ENCODE measurements at places on chromosomes 2 and 18.

DNA sequence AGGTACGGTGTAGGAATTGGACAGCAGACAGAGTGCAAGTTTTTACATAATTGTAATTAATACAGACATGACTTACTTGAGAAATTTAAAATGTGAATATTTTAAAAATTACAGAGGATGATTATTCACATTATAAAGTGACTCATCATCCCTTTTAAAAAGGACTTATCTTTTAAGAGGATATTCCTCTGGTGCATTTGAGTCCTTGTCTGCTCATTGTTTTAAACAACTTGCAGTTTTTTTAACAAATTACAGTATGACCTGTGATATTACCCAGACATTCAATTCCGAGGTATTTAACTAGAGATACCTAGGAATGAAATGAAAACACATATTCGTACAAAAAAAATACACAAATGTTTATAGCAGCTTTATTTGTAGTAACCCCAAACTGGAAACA is 38.0 kb downstream of the SPTBN1 start:
- H3K36me3 ChIP-seq: no peaks in the 10 kb centered on the region
- H3K4me1 ChIP-seq: peaks cover 8% of the 10 kb centered on the region
- no peak for DNase-seq
- no peak overlapping the region for H3K4me3 ChIP-seq
- no peak overlapping the region for H3K27ac ChIP-seq

DNA sequence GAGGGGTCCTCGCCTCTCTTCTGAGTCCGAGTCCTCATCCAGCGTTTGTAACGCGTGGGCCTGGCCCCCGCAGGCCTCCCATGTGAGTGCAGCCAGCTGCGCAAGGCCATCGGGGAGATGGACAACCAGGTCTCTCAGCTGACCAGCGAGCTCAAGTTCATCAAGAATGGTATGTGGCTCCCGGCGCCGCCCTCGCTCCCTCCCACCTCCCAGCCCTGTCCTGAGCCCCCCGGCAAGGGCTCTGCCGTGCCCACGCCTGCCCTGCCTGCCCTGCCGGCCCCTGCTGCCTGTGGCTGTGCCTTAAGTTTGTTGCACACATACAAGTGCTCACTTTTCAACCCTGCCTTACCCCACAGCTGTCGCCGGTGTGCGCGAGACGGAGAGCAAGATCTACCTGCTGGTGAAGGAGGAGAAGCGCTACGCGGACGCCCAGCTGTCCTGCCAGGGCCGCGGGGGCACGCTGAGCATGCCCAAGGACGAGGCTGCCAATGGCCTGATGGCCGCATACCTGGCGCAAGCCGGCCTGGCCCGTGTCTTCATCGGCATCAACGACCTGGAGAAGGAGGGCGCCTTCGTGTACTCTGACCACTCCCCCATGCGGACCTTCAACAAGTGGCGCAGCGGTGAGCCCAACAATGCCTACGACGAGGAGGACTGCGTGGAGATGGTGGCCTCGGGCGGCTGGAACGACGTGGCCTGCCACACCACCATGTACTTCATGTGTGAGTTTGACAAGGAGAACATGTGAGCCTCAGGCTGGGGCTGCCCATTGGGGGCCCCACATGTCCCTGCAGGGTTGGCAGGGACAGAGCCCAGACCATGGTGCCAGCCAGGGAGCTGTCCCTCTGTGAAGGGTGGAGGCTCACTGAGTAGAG is 14.4 kb upstream of the ALLC start:
- H3K4me1 ChIP-seq: no peaks in the 10 kb centered on the region
- no peaks in the 10 kb centered on the region for H3K27me3 ChIP-seq

DNA sequence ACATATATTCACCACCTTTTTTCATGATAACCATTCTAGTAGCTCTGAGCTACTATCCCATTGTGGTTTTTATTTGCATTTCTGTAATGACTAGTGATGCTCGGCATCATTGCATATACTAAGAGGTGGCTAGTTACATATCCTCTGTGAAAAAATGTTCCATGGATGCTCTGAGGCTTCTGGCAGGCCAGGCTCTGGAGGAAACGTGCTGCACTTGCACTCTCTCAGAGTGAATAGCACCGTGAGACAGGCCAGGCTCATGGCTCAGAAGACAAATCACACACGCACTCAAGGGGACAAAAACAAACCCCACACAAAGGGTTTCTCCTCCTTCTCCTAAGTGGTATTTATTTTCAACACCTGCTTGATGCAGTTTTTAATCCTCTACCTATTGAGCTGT is 1085.3 kb upstream of the CNTNAP5 start:
- H3K27ac ChIP-seq: no peak overlapping the region
- no peaks in the 10 kb centered on the region for H3K4me1 ChIP-seq
- H3K4me3 ChIP-seq: no peak overlapping the region
- no peak for DNase-seq
- H3K36me3 ChIP-seq: no peaks in the 10 kb centered on the region

DNA sequence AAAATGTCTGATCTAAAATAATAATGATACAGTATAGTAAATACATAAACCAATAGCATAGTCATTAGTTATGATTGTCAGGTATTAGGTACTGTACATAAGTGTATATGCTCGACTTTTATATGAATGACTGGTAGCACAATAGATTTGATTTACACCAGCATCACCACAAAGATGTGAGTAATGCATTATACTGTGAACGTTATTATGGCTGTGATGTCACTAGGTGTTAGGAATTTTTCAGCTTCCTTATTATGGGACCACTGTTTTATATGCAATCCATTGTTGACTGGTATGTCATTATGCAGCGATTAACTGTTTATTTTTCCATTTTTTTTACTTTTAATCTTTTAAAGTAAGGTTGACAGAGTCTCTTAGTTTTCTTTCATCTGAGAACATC is 23.7 kb downstream of the ATP9B start:
- no peaks in the 10 kb centered on the region for H3K4me1 ChIP-seq
- DNase-seq: no peak
- H3K27me3 ChIP-seq: no peaks in the 10 kb centered on the region
- H3K4me3 ChIP-seq: no peak overlapping the region
- H3K27ac ChIP-seq: no peak overlapping the region

- H3K36me3 ChIP-seq: no peaks in the 10 kb centered on the region
- H3K4me3 ChIP-seq: no peak overlapping the region
- no peak overlapping the region for H3K27ac ChIP-seq
- no peak for DNase-seq
These were observed 3.0 kb upstream of the CEP68 start for GRCh38 chr2:65053199-65053598.

DNA sequence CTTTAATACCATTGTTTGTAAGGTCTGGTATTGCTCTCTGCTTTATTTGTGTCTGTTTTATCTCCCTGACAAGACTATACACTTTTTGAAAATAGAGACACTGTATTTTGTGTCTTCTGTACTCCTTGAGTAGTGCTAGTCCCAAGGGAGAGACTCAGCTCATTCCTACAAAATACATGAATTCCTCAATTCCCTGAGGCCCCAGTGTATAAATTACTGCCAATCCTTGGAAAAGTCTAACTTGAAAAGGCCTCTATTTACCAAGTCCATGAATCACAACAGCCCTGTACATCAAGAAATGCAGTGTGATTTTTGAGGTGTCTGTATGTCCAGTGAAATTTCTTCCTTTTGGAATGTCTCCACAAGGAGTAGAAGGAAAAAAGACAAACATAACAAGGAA is 34.9 kb upstream of the NEDD4L start:
- H3K4me1 ChIP-seq: peaks cover 15% of the 10 kb centered on the region
- no peak for DNase-seq
- H3K4me3 ChIP-seq: no peak overlapping the region
- no peaks in the 10 kb centered on the region for H3K36me3 ChIP-seq
- no peak overlapping the region for H3K27ac ChIP-seq

Data from body of pancreas (tissue), 4 donors.